CD8-positive, alpha-beta memory T cell (primary cell): ENCODE measurements at places on chromosomes 2 and 18. TPM values are rescaled to one million over a fixed set of nuclear protein-coding genes. Genes with fewer than 3 reads are reported as not detected.

WDPCP gene
- total RNA-seq, result 7.9 TPM

DNA sequence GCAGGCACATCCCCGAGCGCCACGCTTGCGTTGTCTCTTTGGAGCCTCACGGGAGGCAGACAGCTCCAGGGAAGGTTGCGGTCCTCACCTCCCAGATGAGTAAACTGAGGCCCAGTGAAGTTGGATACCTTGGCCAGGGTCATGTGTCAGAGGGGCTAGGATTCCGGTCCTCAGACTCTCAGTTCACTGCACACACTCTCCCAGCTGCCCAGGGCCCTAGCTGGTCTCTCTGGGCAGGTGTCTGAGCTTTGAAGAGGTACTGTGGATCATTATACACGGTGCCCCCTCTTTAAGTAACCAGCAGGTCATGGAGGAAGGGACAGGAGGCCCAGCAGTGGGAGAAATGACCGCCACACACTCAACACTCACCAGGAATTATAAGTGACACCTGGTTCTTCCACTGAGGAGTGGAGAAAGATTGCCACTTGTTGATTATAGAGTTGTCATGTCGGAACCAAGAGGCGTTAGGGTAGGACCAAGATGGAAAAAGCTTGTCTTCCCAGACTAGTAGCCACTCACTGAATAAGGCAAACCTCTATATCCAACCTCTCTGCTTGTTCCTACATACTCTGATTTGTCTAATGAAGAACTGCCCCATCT, 588 bp downstream of the TMEM214 start:
- no peak for DNase-seq

RBM43 gene
- total RNA-seq, result 3.4 TPM

SALL3 gene
- total RNA-seq, result not detected

GRCh38 chr2:216508229-216508628, 9.6 kb downstream of the RPL37A start:
- no peak for DNase-seq

UGT1A10 gene
- not detected for total RNA-seq

DNA sequence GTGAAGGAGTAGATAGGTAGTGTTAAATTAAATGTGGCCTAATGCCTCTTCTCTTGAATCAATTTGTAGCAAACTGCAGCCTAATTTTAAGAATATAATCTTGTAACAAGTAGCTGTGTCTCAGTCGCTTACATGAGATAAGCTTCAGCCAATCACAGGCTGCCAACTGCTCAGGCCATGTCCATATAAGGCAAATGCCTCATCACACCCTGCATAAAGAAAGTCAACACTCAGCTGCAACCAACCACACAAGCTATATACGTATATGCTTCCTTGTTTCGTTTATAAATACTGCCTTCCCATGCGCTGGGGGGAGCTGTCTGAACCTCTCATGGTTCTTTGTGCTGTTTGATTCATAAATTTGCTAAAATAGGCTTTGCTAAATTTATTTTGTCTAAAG, 476.3 kb downstream of the TRIB2 start:
- DNase-seq, result no peak
